Stimulated activated CD4-positive, alpha-beta T cell treated with anti-CD3 and anti-CD28 coated beads, Interleukin-15, amount 100 ng/mL, for 1 hour (primary cell): ENCODE measurements at places on chromosomes 16 and 17.

DNA sequence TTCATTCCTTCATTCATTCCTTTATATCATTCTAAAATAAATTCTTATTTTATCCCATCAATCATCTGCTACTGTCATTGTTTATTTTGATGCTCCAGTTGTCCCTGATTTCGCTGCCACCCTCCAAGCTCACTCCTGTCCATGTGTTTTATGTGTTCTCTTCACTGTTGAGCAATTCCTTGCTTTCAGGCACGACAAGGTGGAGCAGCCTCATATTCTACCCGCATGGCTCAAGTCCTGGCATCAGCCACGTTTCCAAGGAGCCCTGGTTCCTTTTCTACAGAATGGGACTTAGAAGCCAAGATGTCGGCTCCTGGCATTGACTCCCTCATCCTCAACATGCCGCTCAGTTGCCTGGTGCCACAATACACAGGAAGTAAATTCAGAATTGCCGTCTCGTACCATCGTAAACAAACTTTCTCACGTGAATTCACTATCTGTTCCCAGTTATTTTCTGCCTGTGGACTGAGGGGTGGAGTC, 139.0 kb downstream of the RPTOR start:
- no peak for DNase-seq

DNA sequence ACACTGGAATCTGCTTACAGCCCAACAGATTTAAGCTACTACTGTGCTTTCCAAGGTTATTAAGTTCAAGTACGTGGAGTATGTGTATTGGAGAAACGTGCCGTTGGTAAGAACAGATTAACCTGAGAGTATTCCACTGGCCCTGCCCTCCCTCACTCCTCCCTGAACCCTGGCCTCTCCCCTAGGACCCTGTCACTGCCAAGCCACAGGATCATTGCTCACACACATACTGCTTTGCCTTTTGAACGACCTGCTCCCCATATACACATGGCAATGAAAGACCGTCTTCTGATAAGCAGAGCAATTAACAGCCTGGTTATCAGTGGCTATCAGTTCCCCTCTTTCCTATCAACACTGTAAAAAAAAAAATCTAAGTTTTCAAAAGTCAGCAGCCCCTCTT, 458.9 kb upstream of the DYNLRB2 start:
- DNase-seq, result no peak

DNA sequence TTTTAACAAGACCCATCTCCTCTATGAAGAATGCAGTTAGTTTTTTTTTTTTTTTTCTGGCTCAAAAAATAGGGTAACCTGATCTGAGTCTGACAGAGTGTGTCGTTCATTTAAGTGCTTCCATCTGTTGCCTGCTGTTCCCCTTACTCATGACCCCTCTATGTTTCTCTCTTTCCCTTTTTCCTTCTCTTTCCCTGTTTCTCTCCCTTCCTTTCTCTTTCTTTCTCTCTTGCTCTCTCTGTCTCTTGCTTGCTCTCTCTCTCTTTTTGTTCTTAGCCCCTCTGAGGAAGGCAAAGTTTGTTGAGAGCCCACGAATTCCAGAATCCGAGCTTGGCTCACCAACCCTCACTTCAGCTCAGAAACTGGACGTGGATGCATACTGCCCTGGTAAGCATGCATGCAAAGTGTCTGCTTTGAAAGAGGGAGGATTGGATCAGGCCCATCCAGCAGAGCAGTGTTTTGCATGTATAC, 185.0 kb downstream of the TANC2 start:
- DNase-seq, result no peak

GRCh38 chr17:43936434-43936833, 5.8 kb downstream of the PPY start:
- DNase-seq, result no peak

DNA sequence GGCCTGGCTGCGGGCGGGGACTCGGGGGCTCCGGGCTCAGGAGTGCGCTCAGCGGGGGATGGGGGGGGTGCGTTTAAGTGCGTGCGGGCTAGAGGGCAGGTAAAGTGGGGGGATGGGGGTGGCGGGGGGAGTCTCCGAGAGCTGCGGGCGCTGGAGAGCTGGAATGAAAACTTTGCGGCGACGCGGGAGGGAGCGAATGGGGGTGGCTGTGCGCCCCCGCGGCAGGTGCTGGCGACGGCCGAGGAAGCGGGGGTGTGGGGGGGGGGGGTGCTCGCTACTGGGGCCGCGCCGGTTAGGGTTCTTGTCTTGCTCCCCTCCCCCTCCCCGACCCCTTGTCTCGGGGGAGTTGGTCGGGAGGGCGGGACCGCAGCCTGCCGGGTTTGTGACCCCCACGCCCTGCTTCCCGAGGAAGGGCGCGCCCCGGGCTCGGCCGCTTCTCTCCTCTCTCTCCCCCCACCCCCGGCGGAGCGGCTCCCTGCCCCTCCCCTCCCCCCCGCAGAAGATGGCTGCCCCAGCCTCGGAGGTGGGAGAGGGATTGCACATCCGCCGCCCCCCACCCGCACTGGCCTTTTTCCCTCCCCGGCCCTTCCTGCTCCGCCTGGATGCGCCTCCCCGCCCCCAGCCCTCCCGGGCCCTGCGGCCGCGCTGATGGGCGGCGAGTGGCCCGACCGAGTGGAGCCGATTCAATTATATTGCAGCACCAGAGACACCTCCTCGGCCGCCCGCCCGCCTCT, 649 bp downstream of the GSE1 start:
- no peak for DNase-seq

DNA sequence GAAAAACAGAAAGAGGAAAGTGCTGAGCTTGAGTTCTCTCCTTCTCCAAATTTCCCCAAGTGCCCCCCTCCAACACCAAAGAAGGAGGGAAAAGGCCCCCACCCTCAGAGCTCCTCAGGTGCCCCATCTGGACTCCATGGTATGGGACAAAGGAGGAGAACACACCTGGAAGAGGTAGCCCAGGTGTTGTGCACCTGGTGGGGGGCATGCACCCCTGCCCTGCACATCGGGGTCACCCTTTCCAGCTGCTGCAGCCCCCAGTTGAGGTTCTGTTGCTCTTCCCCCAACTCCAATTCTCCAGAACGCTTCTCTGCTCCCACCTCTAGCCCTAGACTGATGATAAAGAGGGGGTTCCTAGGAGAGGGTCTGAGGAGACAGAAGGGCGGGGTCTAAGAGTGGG, 3.0 kb upstream of the COL1A1 start:
- no peak for DNase-seq

DNA sequence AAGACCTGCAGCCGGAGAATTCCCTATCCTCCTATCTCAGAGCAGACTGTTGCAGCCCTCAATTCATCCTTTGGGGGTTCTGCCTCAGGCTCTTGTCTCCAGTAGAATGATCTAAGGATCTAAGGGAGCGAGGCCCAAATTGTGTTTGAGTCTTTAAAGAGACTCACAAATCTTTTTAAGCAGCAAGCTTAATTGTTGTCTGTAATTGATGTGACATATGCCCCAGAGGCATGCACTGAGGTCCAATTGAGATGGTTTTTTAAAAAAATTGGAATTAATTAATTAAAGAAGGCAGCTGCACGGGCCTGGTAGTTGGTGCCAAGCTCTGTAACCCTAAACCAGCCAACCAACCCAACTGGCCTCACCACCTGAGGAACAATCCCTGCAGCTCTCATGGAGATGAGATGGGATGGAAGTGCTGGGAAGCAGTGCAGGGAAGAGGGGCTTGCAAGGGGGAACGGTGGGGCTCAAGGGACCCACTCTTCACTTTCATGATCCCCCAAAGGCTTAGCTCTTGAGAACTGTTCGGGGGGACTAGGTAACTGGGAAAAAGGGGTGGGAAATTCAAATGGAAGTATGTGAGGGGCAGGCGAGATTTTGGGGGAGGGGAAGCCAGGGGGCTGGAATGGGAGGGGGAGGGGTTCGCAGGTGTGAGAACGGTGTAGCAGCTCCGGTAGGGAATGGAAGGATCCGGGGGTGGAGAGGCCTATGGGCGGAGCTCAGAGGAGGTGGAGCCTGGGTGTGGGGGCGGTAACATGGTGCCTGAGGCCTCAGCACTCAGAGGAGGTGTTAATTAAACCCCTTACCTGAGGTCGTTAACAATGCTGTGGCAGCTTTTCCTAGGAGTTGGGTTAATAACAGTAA, 9.2 kb upstream of the ZNF652 start:
- no peak for DNase-seq

DNA sequence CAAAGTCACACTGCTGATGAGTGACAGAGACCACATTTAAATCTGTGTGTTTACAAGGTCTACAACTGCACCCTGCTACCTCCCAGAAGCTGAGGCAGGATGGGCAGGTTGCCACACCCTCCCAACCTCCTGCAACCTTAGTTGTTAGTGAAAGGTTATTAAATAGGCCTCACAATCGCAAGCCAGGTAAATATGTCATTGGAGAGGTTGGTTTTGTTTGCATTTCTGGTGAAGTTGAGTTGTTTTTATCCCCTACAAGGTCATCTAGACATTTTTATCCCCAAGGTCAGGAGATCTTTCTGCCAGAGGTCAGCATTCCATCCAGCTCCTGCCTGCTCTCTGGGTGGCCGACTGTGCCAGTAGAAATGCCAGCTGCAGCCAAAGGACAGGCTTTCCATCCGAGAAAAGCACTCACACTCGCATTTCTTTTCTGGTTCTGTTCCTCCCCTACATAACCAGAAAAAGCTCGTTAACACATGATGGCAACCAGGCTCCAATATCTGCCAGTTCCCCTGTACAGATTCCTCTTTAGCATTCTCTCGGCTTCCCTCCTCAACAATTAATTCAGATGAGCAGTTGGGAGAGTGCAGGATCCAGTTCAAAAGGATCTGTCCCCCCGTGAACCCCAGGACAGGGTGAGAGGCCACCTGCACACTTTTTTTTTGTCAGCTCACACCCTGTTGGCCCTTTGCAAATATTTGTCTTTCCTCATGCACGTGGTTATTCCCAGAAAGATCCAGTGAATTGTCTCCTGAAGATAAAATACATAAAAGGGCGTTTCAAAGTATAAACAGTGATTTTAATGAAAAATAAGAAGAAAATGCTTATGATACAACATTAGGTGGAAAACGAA, 562.8 kb downstream of the MAF start:
- DNase-seq, result no peak

- DNase-seq, result no peak
These were observed 59.9 kb downstream of the BEAN1 start for GRCh38 chr16:66486773-66487579.

DNA sequence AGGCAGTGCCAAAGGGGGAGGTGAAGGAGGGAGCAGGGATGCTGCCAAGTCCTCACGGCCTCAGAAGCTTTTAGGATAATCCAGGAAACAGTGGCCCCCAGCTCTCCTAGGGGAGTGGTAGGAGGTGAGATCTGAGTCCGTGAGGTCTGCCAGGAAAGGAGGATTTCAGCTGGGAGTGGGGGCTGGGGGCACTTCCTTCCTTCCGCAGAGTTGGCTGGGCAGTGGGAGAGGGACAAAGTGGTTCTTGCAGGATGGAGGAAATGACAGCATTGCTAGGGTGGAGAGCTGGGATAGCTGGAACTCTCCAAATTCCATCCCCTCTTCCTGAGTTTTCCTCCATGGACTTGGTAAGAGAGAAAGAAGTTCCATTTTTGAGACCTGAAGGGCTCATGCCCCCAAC, 4.8 kb upstream of the SP6 start:
- DNase-seq, result no peak
